ENCODE measurements at places on chromosomes 12 and 14.

- no peak overlapping the region for H3K4me3 ChIP-seq
- H3K4me1 ChIP-seq, result peaks cover 39% of the 10 kb centered on the region
- H3K36me3 ChIP-seq, result no peaks in the 10 kb centered on the region
- peak; percentile 82 for DNase-seq
- no peaks in the 10 kb centered on the region for H3K27me3 ChIP-seq
- H3K27ac ChIP-seq, result peak overlapping the region; percentile 88
Observed at GRCh38 chr14:22558221-22558913, 30.7 kb downstream of the DAD1 start.

DNA sequence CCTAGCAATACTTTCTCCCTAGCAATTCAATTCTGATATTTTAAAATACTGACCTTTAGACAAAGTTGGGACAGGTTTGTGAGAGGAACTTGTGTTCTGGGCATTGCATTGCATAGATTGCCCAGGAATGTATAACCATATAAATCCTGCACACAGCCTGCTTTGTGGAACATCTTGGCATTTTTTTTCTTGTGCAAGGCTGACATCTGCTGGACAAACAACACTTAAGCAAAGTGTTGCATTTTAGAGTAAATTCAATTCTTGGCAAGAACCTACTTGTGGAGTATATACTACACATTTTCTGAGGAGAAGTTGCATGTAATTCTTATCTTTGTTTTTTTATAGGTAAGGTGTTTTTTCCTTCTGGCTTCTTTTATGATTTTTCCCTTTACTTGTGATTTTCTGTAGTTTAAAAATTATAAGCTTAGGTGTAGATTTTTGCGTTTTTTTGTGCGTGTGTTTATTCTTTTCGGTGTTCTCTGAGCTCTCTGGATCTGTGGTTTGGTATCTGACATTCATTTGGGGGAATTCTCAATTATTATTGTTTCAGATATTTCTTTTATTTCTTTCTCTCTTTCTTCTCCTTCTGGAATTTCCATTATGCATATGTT is 26.4 kb downstream of the TESPA1 start:
- no peaks in the 10 kb centered on the region for H3K36me3 ChIP-seq
- no peak overlapping the region for H3K27ac ChIP-seq
- DNase-seq, result peak; percentile 33
- no peak overlapping the region for H3K4me3 ChIP-seq
- peaks cover 4% of the 10 kb centered on the region for H3K27me3 ChIP-seq

DNA sequence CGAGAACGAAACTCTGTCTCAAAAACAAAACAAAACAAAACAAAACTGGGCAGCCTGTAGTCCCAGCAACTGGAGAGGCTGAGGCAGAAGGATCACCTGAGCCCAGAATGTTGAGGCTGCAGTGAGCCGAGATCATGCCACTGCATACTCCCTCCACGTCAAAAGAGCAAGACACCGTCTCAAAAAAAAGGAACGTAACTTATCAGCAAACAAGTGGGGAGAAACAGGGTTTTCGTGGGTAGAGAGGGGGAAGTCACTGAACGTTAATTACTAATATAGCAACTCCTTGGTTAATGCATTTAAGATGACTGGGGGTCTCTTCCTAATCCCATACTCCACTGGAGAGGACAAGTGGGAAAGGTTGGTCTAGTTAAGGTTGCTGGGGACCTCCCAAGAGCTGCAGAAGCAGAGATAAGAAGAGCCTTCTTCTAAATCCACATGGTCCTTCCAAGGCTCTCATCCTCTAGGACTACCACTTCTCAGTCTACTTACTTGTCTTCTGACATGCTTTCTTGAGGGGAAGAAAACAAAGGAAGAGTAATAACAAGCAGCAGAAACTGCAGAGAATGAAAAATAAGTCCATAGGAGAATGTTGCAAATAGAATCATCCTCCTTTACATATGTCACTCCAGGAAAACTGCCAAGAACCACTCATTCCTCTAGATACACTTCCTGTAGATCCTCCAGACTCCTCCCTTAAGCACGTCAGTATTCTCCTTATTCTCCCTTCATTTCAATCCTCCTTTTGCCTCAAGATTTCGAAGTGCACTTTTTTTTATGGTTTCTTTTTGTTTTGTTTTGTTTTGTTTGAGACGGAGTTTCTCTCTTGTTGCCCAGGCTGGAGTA is 5.8 kb downstream of the NUMB start:
- DNase-seq, result no peak
- peaks cover 16% of the 10 kb centered on the region for H3K4me1 ChIP-seq
- H3K36me3 ChIP-seq, result no peaks in the 10 kb centered on the region
- H3K4me3 ChIP-seq, result no peak overlapping the region
- H3K27me3 ChIP-seq, result no peaks in the 10 kb centered on the region

- H3K4me1 ChIP-seq, result peaks cover 5% of the 10 kb centered on the region
- H3K27me3 ChIP-seq, result no peaks in the 10 kb centered on the region
- no peak overlapping the region for H3K27ac ChIP-seq
Observed at GRCh38 chr14:23245282-23245681, 7.5 kb downstream of the RNF212B start.

DNA sequence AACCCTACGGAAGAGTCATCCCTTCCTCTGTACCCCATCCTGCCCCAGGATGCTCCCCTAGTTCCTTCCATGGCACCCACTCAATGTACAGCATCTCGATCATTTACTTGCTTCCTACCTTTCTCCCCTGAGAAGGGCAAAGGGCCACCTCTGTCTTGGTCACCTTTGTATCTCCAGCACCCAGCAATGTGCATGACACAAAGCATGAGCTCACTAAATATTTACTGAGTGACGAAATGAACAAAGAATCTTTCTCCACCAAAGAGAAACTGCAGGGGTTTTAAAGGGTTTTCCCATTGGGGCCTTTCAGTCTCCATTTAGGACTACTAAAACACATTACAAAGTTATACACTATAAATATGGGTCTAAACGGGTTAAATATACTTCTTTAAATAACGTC is 30.6 kb downstream of the ATG14 start:
- no peak for DNase-seq
- no peak overlapping the region for H3K27ac ChIP-seq
- peaks cover 34% of the 10 kb centered on the region for H3K36me3 ChIP-seq

DNA sequence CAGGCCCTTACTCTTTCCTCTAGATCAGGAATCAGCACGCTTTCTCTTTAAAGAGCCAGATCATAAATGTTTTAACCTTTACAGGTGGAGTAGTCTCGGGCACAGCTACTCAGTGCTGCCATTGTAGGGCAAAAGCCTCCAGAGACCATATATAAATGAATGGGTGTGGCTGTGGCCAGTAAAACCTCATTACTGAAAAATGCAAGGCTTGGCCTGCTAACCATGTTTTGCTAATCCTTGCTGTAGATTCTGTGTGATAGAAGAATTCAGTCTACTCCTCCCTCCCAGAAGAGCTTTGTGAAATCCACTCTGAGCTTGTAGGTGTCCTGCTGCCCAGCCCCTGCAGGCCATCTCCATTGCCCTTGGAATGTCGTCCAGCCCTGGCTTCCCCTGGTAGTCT is 58.1 kb downstream of the HSP90AA1 start:
- no peak overlapping the region for H3K4me3 ChIP-seq
- no peak for DNase-seq
- H3K27ac ChIP-seq, result no peak overlapping the region
- H3K4me1 ChIP-seq, result no peaks in the 10 kb centered on the region

GRCh38 chr12:57461276-57461916 is 1.8 kb downstream of the GLI1 start:
- H3K4me1 ChIP-seq, result peaks cover 32% of the 10 kb centered on the region
- 0 out of 2 replicates have a peak, but pooled peaks cover 3% of the 10 kb centered on the region for H3K36me3 ChIP-seq
- peak overlapping the region; percentile 96 for H3K4me3 ChIP-seq
- H3K27ac ChIP-seq, result peak overlapping the region; percentile 100
- H3K27me3 ChIP-seq, result peaks cover 9% of the 10 kb centered on the region

GRCh38 chr14:102917056-102917385 is 5.4 kb upstream of the AMN start:
- H3K27ac ChIP-seq, result no peak overlapping the region
- H3K4me1 ChIP-seq, result no peaks in the 10 kb centered on the region
- no peak for DNase-seq
- no peak overlapping the region for H3K4me3 ChIP-seq
- no peaks in the 10 kb centered on the region for H3K36me3 ChIP-seq

DNA sequence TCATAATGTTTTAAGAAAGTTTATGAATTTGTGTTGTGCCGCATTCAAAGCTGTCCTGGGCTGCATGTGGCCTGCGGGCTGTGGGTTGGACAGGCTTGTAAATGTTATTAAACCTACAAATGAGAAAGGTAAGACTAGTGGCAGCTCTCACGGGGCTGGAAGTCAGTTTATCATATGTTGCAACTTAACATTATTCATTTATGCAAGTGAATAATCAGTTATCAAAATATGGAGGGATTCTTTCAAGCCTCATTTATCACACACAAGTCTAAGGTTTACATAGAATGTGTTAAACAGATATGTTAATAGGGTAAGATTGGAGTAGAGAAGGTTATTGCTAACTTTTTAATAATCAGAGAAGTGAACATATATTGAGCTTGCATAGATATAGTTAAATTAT is 442.5 kb upstream of the RGS6 start:
- no peaks in the 10 kb centered on the region for H3K27me3 ChIP-seq
- H3K4me1 ChIP-seq, result peaks cover 43% of the 10 kb centered on the region
- no peak for DNase-seq
- peaks cover 10% of the 10 kb centered on the region for H3K36me3 ChIP-seq
- no peak overlapping the region for H3K4me3 ChIP-seq
- H3K27ac ChIP-seq, result no peak overlapping the region

Measured in WTC11 (cell line).